ENCODE measurements at places on chromosomes 3 and 15. TPM values are rescaled to one million over a fixed set of nuclear protein-coding genes. Genes with fewer than 3 reads are reported as not detected.

SNURF gene
- 15.7 TPM for total RNA-seq

CRABP1 gene
- 14.5 TPM for total RNA-seq

ZNF774 gene
- total RNA-seq, result 7.6 TPM

LRTM1 gene
- not detected for total RNA-seq

TM4SF4 gene
- not detected for total RNA-seq

ALDH1L1 gene
- 29.0 TPM for total RNA-seq

AGTR1 gene
- total RNA-seq, result 20.3 TPM

TRH gene
- total RNA-seq, result not detected

COL6A5 gene
- not detected for total RNA-seq

CHRM5 gene
- total RNA-seq, result not detected

SEMA6D gene
- total RNA-seq, result 10.5 TPM

DNAJA4 gene
- 16.0 TPM for total RNA-seq

ATP13A5 gene
- 2.3 TPM for total RNA-seq

TMEM202 gene
- not detected for total RNA-seq

ERC2 gene
- 1.3 TPM for total RNA-seq

ADGRG7 gene
- total RNA-seq, result not detected

LRRN1 gene
- 18.9 TPM for total RNA-seq

SH2D7 gene
- total RNA-seq, result not detected

MYO1E gene
- total RNA-seq, result 51.5 TPM

MOBP gene
- not detected for total RNA-seq

SERINC4 gene
- not detected for total RNA-seq

DUOXA2 gene
- not detected for total RNA-seq

CCDC54 gene
- not detected for total RNA-seq

CD96 gene
- total RNA-seq, result 6.2 TPM

SLC22A14 gene
- total RNA-seq, result not detected

AHSG gene
- not detected for total RNA-seq

SRGAP3 gene
- total RNA-seq, result 19.0 TPM

HRG gene
- total RNA-seq, result not detected
